NCI-H1417 (cell line): ENCODE measurements at places on chromosomes 6 and 20.

- DNase-seq = no peak
Measured at GRCh38 chr20:48164566-48165400, 379.5 kb upstream of the SULF2 start.

GRCh38 chr20:16661756-16662155, 68.1 kb upstream of the SNRPB2 start:
- no peak for DNase-seq

DNA sequence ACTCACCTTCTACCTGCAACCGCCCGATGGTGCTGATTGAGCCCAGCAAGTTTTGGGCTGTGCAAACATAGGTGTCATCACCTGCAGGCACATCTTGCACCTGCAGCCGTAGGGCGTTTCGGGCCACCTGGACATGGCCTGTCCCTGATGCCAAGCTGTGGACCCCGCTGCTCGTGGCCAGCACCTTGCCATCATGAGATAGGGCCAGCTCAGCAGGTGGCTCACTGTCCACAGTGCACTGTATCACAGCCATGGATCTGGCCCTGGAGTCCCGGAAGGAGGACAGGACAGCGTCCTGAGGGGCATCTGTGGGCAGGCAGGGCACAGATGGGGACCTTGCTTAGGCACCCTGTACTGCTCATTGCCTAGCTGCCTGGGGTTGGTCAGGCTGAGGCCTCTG, 10.1 kb upstream of the ADAM33 start:
- no peak for DNase-seq

DNA sequence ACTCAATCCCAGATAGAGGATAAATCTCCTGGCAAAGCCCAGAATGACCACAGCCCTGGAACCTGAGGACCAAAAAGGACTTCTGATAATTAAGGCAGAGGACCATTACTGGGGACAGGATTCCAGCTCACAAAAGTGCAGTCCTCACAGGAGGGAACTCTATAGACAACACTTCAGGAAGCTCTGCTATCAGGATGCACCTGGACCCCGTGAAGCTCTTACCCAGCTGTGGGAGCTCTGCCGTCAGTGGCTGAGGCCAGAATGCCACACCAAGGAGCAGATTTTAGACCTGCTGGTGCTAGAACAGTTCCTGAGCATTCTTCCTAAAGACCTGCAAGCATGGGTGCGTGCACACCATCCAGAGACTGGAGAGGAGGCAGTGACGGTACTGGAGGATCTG, 992 bp downstream of the ZSCAN16 start:
- no peak for DNase-seq

DNA sequence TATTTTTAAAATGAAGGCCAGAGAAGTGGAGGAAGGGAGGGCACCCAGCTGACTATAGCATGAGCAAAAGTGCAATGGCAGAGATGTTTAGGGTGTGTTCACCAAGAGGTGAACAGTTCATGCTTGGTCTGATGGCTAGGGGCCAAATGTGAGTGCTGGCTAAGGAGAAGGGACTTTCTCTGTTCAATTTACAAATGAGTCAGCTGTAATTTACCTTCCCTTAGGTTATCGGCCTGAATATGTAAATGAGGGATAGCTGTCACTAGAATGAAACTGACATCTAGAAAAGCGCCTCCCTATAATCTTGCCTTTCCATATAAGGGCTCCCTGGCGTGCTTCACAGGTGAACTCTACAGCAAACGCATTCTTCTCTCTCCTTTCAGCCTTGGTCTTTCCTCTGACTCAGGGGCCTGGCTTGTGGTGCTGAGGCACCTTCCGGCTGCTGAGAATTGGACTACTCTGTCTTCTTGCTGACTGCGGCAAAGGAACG, 114.7 kb upstream of the BACH2 start:
- DNase-seq = no peak

GRCh38 chr6:30192076-30192475, 21.1 kb downstream of the TRIM26 start:
- no peak for DNase-seq

DNA sequence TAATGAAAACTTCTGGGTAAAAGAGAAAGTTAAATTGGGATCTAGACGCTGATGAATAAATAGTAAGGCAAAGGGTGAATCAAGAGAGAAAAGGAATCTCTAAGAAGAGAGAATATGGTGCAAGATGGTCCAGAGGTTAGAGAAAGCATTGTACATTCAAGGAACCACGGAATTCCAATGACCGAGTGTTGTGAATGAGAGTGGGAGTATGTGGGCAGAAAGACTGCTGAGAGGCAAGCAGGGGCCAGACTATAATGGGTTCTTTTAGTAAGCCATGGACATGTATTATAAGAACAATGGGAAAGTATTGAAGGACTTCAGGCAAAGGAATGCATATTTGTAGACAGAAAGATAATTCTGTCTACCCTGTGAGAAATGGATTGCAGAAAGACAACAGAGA, 45.2 kb downstream of the SPTLC3 start:
- no peak for DNase-seq

DNA sequence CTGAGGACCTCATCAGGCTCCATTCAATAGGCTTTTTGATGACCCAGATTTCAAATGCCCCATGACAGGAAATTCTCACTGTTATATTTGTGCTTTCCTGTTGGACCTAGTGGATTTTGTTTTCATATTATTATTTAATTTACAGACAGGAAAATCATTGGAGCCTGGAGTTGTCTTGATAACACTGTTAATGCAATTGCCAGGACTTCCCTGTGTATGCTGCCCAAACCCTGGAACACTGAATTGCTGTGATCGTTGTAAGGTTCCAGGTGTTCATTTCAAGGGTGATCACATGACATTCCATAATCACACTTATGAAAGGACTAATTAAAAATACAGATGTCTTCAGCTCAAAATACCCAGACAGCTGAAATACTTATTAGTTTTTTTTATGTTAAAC, 783.2 kb downstream of the DHX35 start:
- no peak for DNase-seq

DNA sequence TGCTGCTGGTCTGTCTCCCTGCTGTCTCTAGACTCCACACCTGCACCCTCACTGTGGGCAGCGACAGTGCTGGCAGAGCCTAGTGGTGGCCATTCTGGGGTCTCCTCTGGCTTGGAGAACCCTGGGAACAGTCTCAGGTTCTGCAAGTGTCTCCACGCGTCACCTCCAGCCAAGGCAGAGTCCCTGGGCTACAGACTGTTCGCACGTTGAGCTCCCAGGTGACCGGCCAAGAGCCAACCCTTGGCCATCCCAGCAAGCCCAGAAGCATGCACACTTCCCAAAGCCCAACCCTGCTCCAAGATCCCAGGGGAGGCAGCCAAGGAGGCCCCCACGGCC, 4.8 kb downstream of the EEF1A2 start:
- DNase-seq = no peak

DNA sequence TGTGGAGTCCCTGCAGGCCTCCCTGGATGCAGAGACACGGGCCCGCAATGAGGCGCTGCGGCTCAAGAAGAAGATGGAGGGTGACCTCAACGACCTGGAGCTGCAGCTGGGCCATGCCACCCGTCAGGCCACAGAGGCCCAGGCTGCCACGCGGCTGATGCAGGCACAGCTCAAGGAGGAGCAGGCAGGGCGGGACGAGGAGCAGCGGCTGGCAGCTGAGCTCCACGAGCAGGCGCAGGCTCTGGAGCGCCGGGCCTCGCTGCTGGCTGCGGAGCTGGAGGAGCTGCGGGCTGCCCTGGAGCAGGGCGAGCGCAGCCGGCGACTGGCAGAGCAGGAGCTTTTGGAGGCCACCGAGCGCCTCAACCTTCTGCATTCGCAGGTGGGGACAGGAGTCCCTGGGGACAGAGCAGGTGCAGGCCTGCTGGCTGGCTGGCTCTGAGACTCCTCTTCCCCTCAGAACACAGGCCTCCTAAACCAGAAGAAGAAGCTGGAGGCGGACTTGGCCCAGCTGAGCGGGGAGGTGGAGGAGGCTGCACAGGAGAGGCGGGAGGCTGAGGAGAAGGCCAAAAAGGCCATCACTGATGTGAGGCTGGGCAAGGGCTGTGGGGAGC, 44.7 kb downstream of the MYH7B start:
- DNase-seq = no peak

GRCh38 chr6:159718634-159719033, 8.7 kb upstream of the WTAP start:
- DNase-seq = no peak

DNA sequence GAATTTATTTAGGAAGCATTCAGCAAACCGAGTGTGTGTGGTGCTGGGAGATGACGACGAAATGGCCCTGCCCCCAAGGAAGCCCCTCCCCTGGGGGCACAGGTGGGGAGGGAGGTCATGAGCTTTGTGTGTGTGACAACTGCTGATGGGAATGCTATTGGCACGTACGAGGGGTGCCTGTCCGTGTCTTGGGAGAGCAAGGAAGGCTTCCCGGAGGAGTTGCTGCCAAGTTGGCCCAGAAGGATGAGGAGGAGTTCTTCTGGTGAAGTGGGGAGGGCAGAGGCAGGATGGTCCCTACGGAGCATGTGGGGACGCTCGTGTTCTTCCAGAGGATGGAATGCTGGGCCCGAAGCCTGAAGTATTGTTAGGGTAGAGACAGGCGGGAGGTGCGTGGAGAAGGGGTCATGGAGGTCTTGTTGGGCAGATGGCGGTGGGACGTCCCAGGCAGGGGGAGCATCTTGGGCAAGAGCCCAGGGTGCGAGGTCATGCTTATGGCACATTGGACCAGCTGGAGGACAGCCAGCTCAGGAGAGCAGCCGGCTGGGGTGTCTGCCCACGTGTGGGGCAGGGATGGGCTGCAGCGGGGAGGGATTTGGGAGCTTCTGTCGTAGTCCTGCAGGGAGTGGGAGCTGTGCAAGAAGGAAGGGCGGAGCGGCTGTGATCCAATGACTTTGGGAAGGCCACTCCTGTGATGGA, 46.1 kb downstream of the SYNJ2 start:
- DNase-seq = no peak

DNA sequence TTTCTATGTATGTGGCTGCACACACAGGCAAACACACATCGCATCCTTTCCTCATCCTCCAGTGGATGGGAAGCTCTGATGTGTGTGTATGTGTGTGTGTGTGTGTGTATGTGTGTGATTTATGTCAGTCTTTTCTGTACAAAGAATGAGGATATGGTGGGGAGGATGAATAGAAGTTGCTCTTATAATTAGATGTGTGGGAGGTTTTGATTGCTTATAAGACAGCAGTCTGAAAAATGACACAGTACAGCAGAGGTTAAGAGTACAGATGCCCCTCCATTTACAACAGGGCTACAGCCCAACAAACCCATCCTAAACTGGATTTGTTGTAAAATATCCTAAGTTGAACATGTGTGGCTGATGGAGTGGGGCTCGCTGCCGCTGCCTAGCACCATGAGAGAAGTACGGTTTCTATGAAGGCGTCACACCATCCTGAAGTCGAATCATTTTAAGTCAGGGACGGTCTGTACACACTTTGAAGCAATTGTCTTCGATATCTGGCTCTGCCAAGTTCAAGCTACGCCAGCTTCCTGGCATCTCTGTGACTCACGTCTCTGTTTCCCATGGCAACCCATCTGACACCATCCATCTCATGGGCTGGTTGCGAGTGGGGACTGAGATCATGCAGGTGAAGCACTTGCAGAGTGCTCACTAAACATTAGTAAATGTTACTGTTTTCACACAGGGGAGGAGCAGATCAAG, 252.6 kb downstream of the MYLK4 start:
- peak; percentile 69 for DNase-seq

DNA sequence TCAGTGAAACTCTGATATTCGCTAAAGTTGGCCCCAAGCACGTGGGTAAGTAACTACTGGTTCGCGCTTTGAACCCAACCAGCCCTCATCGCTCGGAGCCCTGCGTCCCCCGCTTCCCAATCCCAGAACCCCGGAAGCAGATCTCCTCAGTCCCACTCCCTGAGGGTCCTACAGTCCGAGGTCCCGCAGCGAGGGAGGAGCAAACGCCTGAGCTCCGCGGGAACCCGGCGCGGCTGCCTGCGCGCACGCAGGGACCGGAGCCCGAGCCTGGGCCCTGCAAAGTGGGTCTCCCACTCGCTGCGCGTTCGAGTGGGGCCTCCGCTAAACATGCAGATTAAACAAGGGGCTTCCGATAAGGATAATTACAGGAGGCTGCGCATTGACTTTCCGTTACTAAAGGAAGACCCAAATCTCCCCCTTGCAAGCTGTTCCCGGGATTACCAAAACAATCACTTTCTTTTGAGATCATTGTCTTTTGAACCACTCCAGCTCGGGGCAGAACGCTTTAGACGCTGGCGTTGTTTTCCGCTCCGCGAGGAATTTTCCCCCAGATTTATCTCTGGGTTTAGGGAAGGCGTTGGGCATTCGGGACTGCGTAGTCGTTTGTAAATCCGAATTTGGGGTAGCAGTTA, 1.3 kb upstream of the VSX1 start:
- no peak for DNase-seq

DNA sequence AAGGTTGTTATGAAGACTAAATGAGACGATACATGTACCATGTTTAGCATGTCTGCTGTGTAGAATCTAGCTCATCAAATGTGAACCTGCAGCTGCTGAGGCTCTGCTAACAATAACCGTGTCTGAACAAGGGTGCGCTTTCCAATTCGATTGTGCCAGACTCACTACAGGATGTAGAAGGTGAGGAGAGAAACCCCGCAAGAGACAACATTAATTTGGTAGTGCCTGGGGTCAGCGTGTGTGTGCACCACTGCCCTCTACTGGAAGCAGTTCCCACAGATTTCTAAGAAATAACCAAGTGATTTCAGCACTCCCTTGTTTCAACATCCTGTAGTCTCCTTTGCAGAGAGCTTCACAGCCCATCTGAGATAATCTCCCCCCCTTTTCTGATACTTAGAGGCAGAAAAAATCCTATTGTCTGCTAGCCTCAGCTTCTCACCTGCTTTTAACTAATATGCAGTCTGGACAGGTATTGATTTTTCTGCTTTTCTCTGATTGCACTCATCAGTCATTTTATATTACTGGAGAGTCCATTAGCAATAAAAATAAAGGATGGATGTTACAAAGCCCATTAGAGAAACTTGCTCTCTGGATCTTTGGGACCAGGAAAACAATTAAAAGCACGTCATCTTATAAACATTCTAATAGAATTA, 96.7 kb upstream of the BACH2 start:
- DNase-seq = peak; percentile 43

GRCh38 chr20:53623454-53624211, 30.0 kb upstream of the ZNF217 start:
- no peak for DNase-seq

DNA sequence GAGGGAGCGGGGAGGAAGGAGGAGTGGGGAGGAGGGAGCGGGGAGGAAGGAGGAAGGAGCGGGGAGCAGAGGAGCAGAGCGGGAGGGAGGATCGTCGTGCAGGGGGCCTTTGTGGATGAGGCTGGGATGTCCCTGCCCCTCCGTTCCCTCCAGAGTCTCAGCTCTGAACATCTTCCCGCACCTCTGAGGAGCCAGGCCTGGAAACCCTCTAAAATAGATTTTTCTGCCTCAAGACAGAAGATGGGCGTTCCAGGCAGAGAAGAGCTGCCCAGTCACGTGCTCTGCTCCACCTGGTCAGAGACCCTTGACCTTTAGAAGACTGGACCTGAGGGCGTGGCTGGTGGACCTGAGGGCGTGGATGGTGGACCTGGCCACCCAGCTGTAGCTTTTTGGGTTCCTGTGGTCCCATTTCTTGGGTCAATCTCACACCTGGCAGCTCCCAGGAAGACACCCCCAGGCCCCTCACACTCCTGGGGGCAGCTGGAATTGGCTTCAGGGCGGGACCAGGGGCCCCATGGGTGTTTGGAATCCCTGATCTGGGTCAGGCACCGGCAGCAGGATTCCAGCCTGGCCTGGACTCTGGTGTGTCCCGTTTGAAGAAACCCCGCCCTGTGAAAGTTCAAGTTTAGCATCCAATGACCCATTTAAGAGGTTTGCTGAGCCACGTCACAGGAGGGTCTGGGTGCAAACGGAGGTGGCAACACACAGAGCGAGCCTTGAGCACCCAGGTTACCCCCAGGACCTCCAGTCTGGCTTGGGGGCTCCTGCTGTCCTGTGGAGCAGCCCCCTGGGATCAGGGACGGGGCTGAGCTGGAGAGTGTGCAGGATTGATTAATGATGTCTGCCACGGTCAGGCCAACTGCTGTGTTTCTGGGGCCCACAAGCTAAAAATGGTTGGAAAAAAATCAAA, 96.9 kb upstream of the BHLHE23 start:
- peak; percentile 21 for DNase-seq
